Astrocyte (in vitro differentiated cells and primary cell): ENCODE measurements at places on chromosomes 5 and 9.

- no peak for DNase-seq
These were observed 895.1 kb downstream of the TLE1 start for GRCh38 chr9:80794197-80794596.

- DNase-seq = no peak
These were observed 145.5 kb downstream of the ERCC6L2 start for GRCh38 chr9:96020792-96021550.

DNA sequence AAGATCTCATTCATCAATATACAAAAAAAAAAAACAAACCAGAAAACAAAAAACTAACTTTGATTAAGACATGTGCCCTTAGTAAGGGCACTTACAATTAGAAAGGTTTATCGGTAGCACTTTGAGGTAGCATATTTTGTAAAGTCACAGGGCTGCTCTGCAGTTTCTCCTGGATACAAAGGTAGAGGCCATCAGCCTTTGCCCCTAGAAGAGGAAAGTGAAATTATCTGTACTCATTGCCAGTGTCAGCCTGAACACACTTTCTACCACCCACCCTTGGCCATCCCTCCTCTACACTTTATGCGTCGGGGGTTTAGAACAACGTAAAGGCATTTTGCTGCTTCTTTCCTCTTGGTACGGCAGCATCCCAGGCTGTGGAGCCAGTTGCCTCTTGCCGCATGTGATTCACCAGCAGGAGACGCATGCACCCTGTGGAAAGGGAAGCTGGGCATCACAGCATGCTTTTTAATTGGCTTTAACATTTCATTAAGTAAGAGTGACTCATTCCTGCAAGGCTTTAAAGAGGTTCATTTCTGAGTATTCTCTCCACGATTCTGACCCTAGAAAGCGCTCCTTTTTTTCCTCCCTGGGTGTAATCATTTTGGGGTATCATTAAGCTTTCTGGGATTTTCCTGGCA lies 84.6 kb downstream of the CEMIP2 start:
- peak; percentile 82 for DNase-seq

- no peak for DNase-seq
These were observed 2.6 kb upstream of the ALAD start for GRCh38 chr9:113403646-113404045.

DNA sequence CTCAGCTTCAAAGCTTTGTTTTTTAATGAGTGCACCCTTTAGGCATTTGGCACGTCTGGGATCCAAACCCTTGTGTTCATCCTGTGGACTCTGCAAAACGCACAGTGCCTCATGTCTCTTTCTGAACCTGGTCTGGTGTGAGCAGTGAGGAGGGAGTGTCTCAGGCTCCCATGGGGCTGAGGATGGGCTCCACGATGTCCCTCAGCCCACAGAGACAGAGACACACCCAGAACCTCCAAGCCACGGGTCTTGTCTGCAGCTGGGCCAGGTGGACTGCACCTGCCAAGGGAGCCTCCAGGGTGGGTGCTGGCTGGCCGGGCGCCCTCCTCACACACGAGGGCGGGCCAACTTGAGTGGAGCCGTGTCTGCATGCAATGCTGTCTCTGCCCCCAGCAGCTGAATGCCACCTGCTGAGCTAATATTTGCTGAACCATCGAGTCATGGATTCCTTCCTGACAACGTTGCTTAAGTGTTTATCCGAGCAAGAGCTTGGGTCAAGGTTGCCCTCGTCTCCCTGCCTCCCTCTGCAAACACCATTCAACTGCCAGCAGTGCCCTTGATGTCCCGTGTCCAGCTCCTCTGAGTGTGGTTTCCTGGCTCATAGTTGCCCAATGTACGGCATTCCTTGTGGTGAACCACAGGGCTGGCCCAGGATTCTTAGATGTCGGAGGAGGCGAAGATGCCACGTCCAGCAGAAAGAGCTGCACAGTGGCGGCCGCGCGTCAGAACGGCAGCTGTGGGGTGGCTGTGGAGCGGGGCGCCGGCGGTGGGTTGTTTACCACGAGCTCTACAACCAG lies 31.4 kb upstream of the LPCAT1 start:
- DNase-seq = peak; percentile 62

- DNase-seq = no peak
These were observed 295.5 kb downstream of the IRX1 start for GRCh38 chr5:3891113-3891512.

GRCh38 chr9:72130321-72130720 lies 18.9 kb upstream of the GDA start:
- no peak for DNase-seq

DNA sequence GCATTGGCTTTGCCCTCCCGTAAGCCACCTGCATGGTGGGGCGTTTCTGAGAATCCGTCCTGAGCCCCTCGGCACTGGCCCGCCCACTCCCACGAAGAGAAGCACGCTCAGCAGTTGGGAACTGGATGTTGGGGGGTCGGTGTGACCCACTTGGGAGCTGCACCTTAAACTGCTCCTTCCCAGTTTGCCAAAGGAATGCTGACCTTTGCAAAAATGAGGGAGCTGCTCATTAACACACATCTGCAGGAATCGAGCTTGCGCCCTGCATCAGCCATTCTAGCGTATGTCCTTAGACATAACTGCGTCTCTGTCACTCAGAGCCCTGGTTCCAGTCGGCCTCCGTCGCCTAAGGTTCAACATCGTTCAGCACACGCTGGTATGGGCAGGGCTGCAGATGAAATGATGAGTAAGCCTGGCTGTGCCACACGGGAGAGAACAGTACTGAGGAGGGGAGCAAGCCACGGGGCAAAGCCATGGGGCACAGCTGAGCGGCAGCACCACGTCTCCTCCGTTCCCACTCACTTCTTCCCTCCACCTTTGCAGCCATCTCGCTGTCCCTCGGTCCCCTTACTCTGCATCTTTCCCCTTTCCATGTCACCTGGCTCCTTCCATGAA lies 28.8 kb upstream of the NCS1 start:
- DNase-seq = no peak

DNA sequence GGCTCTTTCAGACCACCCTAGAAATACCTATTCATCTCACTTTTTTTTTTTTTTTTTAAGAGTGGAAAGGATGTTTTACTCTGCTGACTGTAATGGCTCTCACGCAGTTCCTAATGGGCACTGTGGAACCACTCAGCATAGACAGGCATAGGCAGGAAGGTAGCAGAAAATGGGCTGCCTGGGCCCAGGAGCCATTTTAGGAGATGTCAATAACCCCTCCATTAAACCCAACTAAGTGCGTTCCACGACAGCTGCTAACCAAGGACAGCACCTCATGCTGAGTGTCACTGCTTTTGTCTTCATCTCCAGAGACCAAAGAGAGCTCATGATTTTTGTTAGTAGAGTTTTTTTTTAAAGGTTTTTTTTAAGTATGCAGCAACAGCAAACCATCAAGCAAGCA lies 15.3 kb downstream of the MAP1B start:
- no peak for DNase-seq

DNA sequence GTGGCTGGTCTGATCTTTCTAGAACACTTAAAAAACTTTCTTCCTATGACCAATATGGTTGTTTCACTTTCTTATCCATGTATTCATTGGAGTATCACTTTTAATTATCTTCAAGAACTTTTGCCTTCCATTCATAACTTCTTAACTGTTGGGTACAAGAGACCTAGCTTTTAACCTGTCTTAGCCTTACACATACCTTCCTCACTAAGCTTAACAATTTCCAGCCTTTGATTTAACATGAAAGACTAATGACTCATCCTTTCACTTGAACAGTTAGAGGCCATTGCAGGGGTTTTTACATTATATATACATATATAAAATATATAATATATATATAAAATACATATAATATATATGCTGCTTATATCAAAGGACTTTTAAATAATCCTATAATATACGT lies 57.9 kb downstream of the ABHD17B start:
- no peak for DNase-seq

- DNase-seq = no peak
These were observed 196.2 kb downstream of the CACNA1B start for GRCh38 chr9:138073808-138074207.

DNA sequence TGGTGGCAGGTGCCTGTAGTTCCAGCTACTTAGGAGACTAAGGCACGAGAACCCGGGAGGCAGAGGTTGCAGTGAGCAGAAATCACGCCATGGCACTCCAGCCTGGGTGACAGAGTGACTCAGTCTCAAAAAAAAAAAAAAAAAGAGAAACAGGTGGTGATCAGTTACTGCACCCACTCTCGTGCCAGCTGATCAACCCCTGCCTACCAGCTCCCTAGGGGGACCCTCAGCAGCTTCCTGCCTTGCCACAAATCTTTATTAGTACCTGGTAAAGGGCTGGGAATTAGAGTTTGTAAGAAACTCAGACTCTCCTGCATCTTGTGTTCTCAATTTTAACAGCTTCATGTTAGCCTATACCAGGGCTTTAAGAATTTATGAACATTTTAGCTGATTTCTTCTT lies 914.9 kb downstream of the EFNA5 start:
- no peak for DNase-seq

DNA sequence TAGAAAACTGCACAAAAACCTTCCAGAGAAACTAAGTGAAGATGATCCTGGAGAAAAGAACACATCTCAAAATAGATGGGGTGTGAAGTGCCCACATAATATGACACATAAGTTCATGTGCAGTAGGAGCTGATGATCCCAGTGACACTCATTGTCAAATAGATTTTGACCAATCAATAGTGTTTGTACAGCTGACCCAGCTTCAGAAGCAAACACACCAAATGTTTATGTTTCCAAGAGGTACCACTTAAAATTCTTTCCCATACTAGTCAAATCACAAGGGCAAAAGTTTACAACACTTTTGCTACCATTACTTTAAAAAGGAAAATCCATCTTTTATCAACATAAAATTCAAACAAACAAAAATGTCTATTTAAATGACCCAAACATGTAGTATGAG lies 175.0 kb downstream of the MLLT3 start:
- peak; percentile 6 for DNase-seq

GRCh38 chr9:69465473-69465872 lies 140.5 kb downstream of the ENTREP1 start:
- DNase-seq = no peak

DNA sequence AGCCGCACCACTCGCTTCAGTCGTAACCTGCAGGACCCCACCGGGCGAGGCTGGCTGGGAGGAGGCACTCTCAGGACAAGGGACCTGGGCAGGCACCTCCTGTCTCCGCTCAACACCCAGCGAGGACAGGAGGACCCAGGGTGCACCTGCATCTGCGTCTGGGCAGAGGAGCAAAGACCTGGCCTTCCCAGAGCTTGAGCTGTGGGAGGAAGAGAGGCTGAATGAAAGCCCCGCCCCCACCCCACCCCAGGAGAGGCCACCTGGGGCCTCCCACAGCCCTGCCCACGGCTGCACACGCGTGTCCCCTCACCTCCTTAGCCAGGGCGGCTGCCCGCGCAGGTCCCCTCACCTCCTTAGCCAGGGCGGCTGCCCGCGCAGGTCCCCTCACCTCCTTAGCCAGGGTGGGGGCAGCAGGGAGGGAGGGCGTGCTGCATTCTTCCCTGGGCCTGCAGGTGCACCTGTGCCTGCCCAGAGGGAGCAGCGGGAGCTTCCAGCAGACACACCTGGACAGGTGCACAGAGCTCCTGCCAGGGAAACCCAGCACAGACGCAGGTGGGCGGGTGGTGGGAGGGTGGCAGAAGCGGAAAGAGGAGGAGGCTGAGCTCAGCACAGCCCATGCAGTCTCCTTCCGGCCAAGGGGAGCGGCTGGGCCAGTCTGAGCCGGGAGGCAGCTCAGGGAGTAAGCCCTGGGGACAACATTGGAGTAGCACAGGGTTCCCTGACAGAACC lies 18.5 kb upstream of the SLC12A7 start:
- DNase-seq = no peak

DNA sequence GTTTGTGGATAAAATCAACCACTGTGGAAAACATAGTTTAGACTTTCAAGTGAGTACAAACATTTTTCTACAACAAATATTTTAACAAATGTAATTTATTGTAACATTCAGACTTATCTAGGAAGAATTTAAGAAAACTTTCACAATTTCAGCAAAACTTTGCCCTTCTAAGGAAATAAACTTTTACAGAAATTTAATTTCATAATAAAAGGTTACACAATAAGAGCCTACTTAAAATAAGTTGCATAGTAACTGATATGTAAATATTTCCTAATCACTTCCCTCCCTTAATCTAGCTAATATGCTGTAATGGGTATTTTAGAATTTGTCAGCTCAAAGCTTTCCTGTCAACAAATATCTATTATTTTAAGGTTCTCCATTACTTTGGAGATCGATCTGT lies 1899.9 kb downstream of the MAT2B start:
- DNase-seq = no peak
